Trophoblast cell (in vitro differentiated cells and primary cell): ENCODE measurements at places on chromosomes 1 and 21.
A peak's percentile ranks its signal among the peaks of the same experiment; 100 is the strongest.

DNA sequence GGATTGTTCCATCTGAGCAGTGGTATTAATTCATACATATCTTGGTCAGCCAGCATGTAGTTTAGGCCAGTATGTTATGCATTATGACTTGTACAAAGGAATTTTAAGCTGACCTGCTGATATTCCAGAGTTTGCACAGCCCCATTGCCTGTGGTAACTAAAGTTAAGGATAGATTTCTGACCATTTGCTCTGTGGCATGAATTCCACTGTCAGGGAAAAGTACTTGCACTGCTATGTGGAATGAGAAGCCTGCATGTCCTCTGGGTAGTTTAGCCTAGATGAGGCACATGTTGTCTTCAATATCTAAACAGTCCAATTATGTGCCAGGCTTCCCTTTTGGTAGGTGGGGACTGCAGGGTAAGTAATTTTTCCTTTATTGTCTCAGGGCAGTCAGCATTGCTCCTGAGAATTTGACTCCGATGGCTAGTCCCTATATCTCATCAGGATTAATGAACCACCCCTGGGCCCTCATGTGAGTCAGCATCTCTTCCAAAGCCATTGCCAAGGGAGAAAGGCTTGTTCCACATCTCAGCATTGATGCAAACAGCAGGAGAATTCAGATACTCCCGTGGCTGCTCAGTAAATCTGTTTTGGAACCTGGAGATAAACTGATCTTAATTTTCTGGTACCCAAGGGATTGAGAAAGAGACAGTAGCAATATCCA is 30.2 kb downstream of the NEK7 start:
- H3K36me3 ChIP-seq, result no peaks in the 10 kb centered on the region
- DNase-seq, result peak; percentile 88
- no peak overlapping the region for H3K4me3 ChIP-seq
- no peaks in the 10 kb centered on the region for H3K4me1 ChIP-seq
- H3K27me3 ChIP-seq, result no peaks in the 10 kb centered on the region
- no peak overlapping the region for H3K27ac ChIP-seq

GRCh38 chr1:203754455-203754864 is 10.5 kb upstream of the LAX1 start:
- H3K4me3 ChIP-seq, result no peak overlapping the region
- no peaks in the 10 kb centered on the region for H3K27me3 ChIP-seq
- no peaks in the 10 kb centered on the region for H3K36me3 ChIP-seq
- H3K27ac ChIP-seq, result peak overlapping the region; percentile 59

GRCh38 chr1:101128211-101128727 is 102.7 kb upstream of the DPH5 start:
- DNase-seq, result no peak
- no peaks in the 10 kb centered on the region for H3K4me1 ChIP-seq
- no peak overlapping the region for H3K27ac ChIP-seq
- no peak overlapping the region for H3K4me3 ChIP-seq

- no peak for DNase-seq
- H3K36me3 ChIP-seq, result no peaks in the 10 kb centered on the region
- H3K4me1 ChIP-seq, result no peaks in the 10 kb centered on the region
- no peak overlapping the region for H3K27ac ChIP-seq
These were observed 836.7 kb downstream of the PLA2G4A start for GRCh38 chr1:187665483-187665882.

- peaks cover 22% of the 10 kb centered on the region for H3K4me1 ChIP-seq
- no peak for DNase-seq
- H3K36me3 ChIP-seq, result no peaks in the 10 kb centered on the region
- no peak overlapping the region for H3K27ac ChIP-seq
- no peaks in the 10 kb centered on the region for H3K27me3 ChIP-seq
These were observed 32.8 kb downstream of the COQ8A start for GRCh38 chr1:226972931-226973330.

DNA sequence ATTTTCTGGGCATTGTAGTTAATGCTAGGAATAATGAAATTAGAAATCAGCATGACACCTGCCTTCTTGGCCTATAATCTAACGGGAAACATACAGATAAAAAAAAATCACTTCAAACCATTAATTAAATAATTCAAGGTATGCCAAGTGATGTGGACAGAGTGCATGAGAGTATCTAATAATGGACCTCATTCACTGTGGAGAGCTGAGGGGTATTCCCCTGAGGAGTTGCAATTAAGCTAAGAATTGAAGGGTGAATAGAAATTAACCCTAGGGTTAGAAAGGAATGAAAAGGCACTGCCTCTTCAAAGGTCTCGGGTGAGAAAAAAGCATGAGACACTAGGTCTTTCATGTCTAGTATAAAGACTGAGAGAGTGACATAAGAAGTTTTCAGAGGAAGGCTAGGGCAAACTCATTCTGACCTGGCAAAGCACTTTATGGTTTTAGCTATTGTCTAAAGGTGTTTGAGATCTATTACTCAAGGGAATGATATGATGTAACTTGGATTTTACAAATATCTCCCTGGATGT is 466.1 kb downstream of the KCNT2 start:
- no peak overlapping the region for H3K4me3 ChIP-seq
- DNase-seq, result no peak
- no peak overlapping the region for H3K27ac ChIP-seq
